Activated naive CD4-positive, alpha-beta T cell treated with anti-CD3 and anti-CD28 coated beads for 36 hours (primary cell): ENCODE measurements at places on chromosomes 5 and 9. TPM values are rescaled to one million over a fixed set of nuclear protein-coding genes. Genes with fewer than 3 reads are reported as not detected.

Gene PHYHD1
- total RNA-seq, result 0.44 TPM

Gene PHF24
- not detected for total RNA-seq

Gene TUSC1
- total RNA-seq, result not detected

DNA sequence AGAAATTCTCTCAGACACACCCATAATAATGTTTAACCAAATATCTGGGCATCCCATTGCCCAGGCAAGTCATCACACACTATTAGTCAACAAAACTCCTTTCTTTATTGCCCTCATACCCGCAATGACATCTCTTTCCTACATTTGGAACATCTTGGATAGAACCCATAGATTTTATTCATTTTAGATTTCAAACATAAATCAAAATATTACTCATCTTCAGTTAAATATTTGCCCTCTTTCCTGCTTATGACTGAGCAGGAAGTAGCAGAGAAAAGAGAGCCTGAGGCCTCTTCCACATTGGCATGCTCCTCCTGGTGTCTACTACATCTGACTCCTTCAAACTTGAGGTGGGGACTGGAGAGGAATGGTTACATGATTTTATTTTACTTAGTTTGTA, 592.0 kb downstream of the CHSY3 start:
- no peak for DNase-seq

GRCh38 chr9:21866302-21866701, 63.9 kb downstream of the MTAP start:
- DNase-seq, result no peak

GRCh38 chr5:97408331-97408730, 225.3 kb upstream of the RIOK2 start:
- no peak for DNase-seq

DNA sequence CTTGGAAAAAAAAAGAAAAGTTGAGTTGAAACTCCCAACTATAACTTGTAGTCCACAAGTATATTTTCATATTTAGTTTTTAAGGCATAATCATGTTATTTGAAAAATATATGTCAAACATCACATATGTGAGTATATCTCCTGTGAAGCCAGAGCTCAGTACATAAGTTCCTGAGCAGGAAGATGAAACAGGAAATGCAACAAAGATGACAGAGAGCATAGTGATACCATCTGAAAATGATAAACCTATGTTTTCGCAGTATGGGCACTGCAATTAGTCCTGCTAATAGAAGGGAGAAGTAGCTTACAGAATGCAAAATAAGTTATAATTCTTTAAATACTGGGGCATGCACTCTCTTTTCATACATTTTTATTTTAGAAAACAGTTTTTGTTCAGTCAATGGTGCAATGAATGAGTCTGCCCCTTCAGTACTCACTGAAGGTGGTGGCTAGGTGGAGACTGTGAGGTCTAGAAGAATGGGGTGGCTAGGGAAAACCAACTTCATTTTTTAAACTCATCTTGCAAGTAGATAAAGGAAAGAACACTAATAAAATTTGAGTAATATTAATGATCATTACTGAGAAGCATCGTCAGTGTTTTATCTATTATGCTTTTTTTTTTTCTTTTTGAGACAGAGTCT, 54.1 kb upstream of the FYB1 start:
- DNase-seq, result no peak

- no peak for DNase-seq
These were observed 211.1 kb upstream of the IRX1 start for GRCh38 chr5:3384531-3384930.

GRCh38 chr9:120868676-120869359, 8.2 kb downstream of the PHF19 start:
- DNase-seq, result peak; percentile 97

- DNase-seq, result no peak
These were observed 605.0 kb downstream of the MTRR start for GRCh38 chr5:8473827-8474568.

DNA sequence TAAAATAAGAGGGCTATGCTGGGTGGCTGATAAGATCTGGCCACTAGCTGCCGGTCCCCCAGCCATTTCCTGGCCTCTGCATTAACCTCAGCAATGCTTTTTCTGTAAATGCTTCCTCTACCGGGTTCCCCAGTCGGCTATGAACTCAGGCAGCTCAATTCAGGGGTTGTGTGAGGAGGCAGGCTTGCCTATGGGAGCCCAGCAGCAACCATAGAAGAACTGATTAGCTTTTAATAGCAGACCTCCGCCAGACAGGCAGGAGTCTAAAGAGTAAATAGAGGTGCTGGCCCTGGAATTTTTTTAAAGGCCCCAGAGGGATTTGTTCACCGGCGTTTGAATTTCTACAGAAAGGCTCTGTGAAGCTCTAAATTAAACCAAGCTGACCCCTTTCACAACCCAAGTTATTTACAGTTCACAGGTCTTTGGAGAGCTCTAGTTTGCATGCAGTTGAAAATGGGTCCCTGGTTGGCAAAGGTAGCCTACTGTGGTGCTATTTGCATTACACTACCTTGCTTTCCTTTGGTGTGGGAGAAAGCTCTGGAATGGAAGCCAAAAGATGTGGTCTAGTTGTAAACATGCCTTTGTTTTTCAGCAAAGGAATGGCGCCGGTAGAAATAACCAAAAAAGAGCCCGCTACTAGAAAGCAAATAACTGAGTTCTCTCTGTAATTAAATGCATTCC, 289.7 kb upstream of the SEMA6A start:
- no peak for DNase-seq
